ENCODE measurements at places on chromosomes 4 and X.

DNA sequence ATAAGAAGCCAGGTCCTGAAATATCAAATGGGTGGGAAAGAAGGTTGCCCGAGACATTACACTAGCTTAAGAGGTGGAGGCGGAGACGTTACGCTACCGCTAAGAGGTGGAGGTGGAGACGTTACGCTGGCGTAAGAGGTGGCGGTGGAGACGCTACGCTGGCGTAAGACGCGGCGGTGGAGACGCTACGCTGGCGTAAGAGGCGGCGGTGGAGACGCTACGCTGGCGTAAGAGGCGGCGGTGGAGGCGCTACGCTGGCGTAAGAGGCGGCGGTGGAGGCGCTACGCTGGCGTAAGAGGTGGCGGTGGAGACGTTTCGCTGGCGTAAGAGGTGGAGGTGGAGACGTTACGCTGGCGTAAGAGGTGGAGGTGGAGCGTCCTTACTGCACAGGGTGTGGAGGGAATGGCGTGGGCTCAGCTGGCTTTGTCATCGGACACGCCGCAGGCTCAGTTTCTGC is 12.8 kb downstream of the CYP4V2 start:
- DNase-seq, result no peak

- DNase-seq, result no peak
Measured at GRCh38 chr4:157127571-157127970, 51.6 kb downstream of the GLRB start.

DNA sequence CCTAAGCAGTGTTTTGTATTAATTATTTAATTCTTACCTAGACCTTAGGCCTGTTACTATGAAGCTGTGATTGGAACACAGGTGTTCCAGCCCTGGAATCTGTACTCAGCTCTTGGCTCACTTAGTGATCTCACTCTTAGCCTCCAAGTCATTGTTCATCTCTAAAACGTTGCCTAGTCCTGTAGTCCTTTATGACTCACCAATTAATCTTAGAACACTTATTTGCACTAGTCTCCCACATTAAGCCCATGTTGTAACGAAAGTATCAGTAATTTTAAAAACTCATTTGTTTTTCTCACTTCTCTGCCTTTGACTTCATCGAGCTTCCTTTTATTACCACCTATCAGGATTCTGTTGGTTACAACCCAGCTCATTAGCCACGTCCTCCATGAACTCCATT is 1224.7 kb upstream of the TENM3 start:
- DNase-seq, result no peak

GRCh38 chr4:182938205-182938645 is 21.0 kb upstream of the DCTD start:
- DNase-seq, result peak; percentile 20

- no peak for DNase-seq
Measured at GRCh38 chr4:11471618-11472017, 42.9 kb upstream of the HS3ST1 start.

GRCh38 chrX:110722135-110722534 is 73.5 kb downstream of the CHRDL1 start:
- no peak for DNase-seq

DNA sequence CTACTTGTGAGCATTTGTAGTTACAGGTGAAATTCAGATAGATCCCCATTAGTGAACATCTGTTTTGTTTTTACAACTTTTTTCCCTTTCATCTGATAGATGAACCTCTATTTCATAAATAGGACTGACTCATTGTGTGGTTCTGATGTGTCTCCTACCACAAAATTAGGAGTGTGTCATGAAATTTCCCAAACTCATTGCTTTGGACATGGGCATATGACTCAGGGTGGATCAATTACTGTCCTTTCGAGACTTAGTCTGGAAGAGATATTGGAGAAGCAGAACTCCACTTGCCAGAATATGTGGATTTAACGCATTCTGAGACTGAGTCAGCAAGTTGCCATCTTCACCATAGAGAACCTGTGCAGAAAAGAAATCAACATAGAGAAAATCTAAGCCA is 53.5 kb upstream of the PCDH10 start:
- DNase-seq, result no peak

DNA sequence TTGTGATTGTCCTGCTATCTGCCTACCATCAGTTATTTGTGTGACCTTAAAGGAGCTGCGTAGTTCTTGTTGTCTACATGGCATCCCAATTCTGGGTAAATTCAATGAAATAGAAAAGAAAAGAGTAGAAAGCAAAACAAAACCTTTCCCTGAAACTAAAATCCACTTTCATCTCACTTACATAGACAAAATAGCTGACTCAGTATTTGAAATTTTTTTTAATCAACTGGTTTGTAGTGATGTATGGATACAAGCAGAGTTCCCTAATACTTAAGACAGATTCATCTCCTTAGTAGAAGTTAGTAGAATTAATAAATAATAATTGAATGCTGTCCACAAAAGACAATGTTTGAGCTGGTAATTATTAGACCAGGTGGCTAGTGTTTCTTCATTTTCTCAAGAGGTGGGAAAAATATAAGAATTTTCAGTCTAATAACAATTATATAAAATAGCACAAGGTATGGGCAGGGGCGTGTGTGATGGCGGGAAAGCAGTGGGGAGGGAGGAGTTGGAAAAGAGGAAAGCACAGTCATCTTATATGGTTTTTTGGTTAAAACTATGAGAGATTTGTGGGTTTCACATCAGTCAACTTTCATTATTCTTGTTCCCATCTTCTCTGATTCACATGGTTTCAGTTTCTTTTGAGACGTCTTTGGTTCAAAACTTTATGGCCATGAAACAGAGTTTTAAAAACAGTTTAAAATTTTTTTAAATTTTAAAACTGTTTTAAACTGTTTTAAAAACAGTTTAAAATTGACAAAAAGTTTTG is 275.2 kb downstream of the SPRY1 start:
- DNase-seq, result no peak

GRCh38 chrX:96833333-96833732 is 50.4 kb upstream of the RPA4 start:
- DNase-seq, result no peak

DNA sequence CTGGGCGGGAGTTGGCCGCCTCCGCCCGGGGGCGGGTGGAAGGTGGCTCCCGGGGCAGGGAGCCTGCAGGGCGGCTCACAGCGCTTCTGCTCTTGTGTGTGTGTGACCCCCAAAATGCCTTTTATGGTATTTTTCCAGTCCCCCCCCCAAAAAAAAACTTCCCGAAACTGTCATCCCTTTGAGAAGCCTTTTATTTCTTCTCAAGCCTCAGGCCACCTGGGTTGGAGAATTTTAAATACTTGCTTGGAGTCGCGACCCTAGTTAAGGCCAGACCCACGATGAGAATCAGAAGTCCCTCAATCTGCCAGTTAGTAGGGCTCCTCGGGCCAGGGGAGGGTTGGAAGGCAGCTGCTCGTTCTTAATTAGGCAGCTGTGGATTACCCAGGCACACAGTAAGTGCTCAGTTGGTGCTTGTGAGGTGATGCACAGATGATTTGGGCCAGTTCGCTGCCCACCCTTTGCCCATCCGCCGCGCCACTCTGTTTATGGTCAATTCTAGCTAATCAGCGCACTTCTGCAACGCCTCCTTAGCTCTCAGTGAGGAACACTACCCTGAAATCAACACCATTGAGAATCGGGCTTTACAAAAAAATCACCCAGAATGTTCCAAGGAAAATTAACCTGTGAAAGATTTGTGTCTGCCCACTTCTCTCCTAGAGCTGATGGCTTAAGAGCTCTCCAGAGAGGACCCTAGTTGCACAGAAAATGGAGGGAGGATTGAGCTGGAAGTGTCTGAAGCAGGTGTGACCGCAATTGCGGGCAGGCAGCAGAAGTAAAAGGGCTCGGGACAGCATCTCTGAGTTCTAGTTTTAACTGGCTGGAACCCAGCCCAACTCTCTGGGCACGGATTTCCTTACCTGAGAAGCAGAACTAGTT is 648 bp upstream of the SCD5 start:
- no peak for DNase-seq

DNA sequence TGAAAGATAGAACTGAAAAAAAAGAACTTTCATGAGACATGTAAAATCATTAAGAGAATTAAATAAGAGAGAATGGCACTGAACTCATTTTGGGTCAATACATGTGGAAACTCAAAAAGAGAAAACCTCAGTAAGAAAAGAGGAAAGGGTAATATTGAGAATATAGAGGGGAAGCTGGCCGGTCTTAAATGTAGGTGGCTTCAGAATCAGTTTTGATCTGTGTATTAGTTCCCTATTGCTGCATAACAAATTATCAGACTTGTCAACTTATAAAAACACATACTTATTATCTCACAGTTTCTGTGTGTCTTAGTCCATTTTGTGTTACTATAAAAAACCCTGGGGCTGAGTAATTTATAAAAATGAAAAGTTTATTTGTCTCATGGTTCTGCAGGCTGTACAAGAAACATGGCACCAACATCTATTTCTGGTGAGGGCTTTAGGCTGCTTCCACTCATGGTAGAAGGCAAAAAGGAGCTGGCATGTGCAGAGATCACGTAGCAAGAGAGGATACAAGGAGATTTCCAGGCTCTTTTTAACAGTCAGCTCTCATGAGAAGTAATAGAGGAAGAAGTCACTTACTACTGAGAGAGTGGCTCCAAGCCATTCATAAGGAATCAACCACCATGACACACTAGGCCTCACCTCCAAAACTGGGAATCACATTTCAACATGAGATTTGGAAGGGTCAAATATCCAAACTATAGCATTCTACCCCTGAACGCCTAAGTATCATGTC is 29.6 kb downstream of the SATL1 start:
- DNase-seq, result no peak

GRCh38 chrX:150566734-150567182 is 1.7 kb upstream of the MTM1 start:
- no peak for DNase-seq

DNA sequence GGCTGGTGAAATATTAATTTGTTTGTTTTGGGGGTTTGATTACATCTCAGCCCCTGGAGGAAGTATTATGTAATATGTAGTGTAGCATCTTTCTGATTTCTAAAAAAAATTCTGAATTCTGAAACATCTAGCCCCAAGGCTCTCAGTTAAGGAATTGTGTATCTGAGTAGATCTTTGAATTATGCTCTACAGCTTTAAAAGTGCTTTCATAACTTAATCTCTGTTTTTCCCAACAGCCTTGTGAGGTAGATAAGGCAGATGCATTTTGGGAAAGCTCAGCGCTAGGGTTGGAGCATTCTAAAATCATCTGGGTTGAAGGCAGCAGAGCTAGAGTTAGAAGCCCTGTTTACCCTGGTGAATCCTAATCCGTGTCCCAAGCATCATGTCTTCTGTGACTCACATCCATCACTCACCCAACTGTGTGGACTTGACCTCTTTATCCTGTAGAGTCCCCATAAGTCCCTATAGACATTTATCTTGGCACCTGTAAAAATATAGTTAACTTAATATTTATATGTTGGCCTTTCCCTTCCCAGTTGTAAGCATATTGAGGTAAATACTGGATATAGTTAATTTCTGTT is 49.8 kb downstream of the FNIP2 start:
- DNase-seq, result no peak

DNA sequence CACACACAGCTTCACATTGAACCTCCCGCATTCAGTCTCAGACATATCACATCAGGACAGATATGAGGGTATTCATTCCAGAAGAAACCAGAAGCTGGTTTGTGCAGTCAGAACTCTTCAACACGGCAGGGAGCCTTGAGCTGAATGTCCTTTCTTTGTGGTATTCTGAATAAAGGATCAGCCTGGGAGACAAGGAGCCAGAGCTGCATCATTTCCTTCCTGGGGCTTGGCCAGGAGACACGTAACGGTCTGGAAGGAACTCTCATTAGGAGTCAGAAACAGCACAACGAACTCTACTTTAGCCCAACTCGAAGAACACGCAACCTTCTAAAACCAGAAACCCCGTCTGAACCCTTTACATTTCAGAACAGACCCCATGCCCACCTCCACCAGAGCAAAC is 46.4 kb downstream of the KDR start:
- DNase-seq, result peak; percentile 46

DNA sequence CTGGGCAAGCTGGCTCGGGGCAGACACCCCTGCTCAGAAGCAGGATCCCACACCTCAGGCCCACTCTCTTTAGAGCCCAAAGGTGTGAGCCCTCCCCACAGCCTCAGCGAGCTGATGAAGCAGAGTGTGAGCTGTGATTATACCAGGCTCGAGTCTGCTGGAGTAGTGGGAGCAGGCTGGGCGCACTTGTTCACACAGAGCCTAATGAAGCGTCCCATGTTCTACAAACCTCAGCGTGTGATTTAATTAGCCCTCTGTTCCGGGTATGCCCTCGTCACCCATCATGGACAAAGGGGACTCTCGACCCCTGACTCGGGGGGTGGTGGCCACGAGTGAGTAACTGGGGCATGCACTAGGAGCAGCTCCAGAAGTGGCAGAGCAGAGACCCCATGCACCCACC is 62.3 kb downstream of the PPP2R2C start:
- no peak for DNase-seq

- DNase-seq, result no peak
Measured at GRCh38 chrX:152070144-152070543, 68.2 kb downstream of the MAGEA10 start.

DNA sequence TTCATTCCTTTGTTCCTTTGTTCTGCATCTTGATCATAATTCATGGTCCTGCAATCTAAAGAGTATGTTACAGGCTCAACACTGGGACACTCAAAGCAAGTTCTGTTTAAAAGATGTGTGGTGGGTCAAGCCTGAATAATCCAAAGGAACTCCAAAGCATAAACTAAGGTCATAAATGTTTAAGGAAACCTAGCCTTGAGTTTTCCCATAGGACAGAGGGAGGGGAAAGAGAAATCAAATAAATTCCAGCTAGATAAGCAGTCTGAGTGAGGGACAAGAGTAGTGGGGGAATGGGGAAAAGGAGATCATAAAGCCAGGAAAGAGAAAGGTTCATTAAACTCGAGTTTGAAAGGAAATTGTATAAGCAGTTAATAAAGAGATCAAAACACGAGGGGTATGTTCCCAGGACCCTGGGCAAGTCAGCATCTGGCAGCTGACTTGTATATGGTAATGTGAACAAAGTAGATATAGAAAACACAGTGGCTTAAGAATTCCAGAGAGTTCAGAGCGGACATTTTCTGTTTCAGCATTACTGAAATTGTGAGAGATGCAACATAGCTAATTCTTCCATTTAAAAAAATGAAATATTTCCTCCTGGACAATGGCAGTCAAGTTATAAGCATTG is 125.8 kb upstream of the EDNRA start:
- DNase-seq, result no peak

GRCh38 chrX:72394518-72395170 is 88.9 kb upstream of the CITED1 start:
- no peak for DNase-seq

- DNase-seq, result no peak
Measured at GRCh38 chr4:120263618-120264017, 197.0 kb upstream of the MAD2L1 start.

- DNase-seq, result no peak
Measured at GRCh38 chr4:164977243-164978164, at the start of gene TRIM61. TSS of gene TRIM61 (minus strand) at chr4:164977657. CDS start at chr4:164970002, 7,655 bp downstream.

GRCh38 chr4:184283659-184284335 is 66.1 kb upstream of the ENPP6 start:
- DNase-seq, result no peak

DNA sequence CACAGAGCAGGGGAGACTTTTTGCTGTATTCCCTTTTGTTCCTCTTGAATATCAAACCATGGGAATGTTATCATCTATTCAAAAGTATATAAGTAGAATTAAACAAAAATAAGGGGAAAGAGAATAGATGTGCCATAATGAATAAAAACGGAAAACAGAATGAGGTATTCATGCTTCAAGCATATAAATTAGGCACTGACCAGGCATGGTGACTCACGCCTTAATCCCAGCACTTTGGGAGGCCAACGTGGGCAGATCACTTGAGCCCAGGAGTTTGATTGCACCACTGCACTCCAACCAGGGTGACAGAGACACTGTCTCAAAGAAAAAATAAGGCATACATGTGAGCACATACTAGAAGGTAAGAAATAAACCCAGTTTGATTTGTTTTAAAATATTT is 16.3 kb upstream of the NEUROG2 start:
- peak; percentile 46 for DNase-seq

Data from RCC 7860 (cell line).